ENCODE measurements at places on chromosomes 12 and 14. TPM values are rescaled to one million over a fixed set of nuclear protein-coding genes. Genes with fewer than 3 reads are reported as not detected.
A peak's percentile ranks its signal among the peaks of the same experiment; 100 is the strongest.

- H3K4me1 ChIP-seq = peaks cover 35% of the 10 kb centered on the region
- H3K36me3 ChIP-seq = no peaks in the 10 kb centered on the region
- no peak overlapping the region for H3K27ac ChIP-seq
- H3K27me3 ChIP-seq = no peaks in the 10 kb centered on the region
These were observed 45.6 kb downstream of the EFCAB11 start for GRCh38 chr14:89908712-89909450.

DNA sequence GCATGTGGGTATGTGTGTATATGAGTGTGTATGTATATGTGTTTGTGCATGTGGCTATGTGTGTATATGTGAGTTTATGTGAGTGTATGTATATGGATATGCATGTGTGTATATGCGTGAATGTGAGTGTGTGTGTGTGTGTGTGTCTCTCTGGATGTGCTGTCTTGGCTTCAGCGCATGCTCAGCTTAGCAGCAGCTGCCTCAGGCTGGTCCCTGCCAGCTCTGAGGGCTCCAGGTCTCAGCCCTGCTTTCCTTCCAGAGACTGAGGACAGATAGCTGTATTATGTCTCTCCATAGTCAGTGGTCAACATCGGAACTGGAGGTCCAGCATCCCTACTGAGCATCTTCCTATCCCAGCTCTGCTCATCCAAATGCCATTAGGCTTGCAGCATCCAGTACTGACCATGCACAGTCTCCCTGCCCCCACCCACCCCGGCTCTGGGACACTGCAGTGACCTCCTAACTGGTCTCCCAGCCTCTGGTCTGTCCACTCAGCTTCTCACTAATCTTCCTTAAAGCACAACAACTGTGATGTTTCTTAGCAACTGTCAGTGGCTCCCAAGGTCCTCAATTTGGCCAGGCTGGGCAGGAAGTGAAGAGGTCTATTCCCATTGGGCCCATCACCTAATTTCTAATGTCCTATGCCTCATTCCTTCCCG, 22.8 kb downstream of the FAIM2 start:
- H3K36me3 ChIP-seq = no peaks in the 10 kb centered on the region
- H3K4me3 ChIP-seq = no peak overlapping the region
- H3K27ac ChIP-seq = no peak overlapping the region
- H3K27me3 ChIP-seq = no peaks in the 10 kb centered on the region
- DNase-seq = no peak
- H3K4me1 ChIP-seq = no peaks in the 10 kb centered on the region

DNA sequence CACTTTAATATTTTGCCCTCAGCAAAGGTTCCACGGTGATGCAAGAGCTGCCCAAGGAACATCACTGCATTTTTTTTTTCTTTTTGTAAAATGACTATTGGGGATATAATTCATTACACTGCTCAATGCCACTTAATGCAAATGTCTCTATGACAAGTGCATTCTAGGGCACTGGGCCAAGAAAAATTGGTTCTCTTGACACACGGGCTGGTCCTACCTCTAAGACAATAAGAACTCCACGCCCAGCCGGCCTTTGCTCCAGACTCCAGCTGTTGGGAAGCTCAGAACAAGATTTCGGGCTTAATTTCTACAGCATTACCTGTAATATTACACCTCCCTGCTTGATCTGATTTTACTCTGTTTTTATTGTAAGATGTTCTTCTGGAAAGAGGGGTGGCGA, 48.8 kb upstream of the VRK1 start:
- no peak overlapping the region for H3K4me3 ChIP-seq
- no peak for DNase-seq
- H3K36me3 ChIP-seq = no peaks in the 10 kb centered on the region
- H3K27me3 ChIP-seq = peaks cover 58% of the 10 kb centered on the region
- H3K4me1 ChIP-seq = no peaks in the 10 kb centered on the region

GRCh38 chr12:60872850-60873713, 1277.3 kb downstream of the SLC16A7 start:
- H3K27me3 ChIP-seq = no peaks in the 10 kb centered on the region
- H3K4me1 ChIP-seq = no peaks in the 10 kb centered on the region
- H3K27ac ChIP-seq = no peak overlapping the region
- no peak for DNase-seq

The OR4E1 gene
- not detected for total RNA-seq

GRCh38 chr14:33972583-33973081, 21.8 kb upstream of the EGLN3 start:
- H3K36me3 ChIP-seq = no peaks in the 10 kb centered on the region
- H3K27ac ChIP-seq = no peak overlapping the region
- no peak overlapping the region for H3K4me3 ChIP-seq
- no peaks in the 10 kb centered on the region for H3K4me1 ChIP-seq
- no peaks in the 10 kb centered on the region for H3K27me3 ChIP-seq

DNA sequence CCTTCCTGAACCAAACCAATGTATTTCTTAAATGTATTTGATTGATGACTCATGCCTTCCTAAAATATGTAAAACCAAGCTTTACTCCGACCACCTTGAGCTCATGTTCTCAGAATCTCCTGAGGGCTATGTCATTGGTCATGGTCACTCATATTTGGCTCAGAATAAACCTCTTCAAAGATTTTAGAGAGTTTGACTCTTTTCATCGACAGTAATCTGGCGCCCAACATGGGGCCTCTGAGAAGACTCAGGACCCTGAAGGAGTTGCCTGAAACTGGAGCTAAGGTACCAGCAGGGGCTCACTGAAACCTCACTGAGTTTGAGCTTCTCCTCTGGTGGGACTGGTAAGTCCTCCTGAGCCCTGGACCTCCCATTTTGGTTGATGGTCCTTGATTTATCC, 17.2 kb upstream of the PSMC1 start:
- DNase-seq = no peak
- H3K27ac ChIP-seq = no peak overlapping the region
- no peaks in the 10 kb centered on the region for H3K27me3 ChIP-seq
- no peaks in the 10 kb centered on the region for H3K4me1 ChIP-seq
- H3K36me3 ChIP-seq = no peaks in the 10 kb centered on the region
- no peak overlapping the region for H3K4me3 ChIP-seq

The PAPOLA gene
- total RNA-seq = 105 TPM

The ATF7IP gene
- 43.2 TPM for total RNA-seq

The KCNA1 gene
- not detected for total RNA-seq

DNA sequence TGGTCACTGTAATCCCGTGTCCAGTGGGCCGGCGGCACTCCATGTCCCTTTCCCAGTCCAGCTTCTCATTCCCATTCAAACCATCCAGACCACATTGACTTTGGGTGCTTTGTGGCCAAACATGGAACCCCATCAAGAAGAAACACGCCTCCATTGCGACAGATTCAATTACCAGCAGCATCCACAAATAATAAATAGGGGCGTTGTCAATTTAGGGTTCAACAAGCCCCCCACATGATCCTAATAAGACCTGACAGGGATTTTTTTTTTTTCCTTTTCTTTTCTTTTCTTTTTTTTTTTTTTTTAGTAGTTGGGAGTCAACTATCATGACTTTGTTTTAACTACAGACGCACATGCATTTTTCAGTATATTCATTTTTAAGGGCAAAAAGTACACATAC, 149.4 kb downstream of the DICER1 start:
- H3K4me3 ChIP-seq = no peak overlapping the region
- H3K27me3 ChIP-seq = no peaks in the 10 kb centered on the region
- H3K36me3 ChIP-seq = no peaks in the 10 kb centered on the region
- H3K4me1 ChIP-seq = peaks cover 31% of the 10 kb centered on the region
- DNase-seq = peak; percentile 55

The TBC1D30 gene
- total RNA-seq = 3.3 TPM

The TAS2R20 gene
- 0.78 TPM for total RNA-seq

DNA sequence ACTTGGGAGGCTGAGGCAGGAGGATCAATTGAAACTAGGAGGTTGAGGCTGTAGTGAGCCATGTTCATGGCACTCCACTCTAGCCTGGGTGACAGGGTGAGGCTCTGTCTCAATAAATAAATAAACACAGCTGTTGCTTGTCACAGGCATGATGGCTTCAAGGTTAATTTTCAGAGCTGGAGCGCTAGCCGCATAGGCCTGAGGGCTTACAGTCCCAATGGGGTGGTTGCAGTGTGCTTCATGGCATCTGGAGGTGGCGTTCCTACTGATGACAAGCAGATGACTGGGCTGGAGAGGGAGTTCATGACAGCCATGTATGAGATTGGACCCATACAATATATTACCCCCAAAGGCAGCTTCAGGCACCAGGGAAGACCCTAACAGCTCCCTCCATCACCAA, 1.6 kb upstream of the FMNL3 start:
- H3K36me3 ChIP-seq = no peaks in the 10 kb centered on the region
- H3K27ac ChIP-seq = no peak overlapping the region
- DNase-seq = no peak
- no peak overlapping the region for H3K4me3 ChIP-seq

- H3K4me1 ChIP-seq = peaks cover 34% of the 10 kb centered on the region
- H3K4me3 ChIP-seq = no peak overlapping the region
- no peaks in the 10 kb centered on the region for H3K27me3 ChIP-seq
- DNase-seq = no peak
- H3K27ac ChIP-seq = peak overlapping the region; percentile 83
These were observed 18.8 kb downstream of the ATP5MC2 start for GRCh38 chr12:53657041-53657440.

DNA sequence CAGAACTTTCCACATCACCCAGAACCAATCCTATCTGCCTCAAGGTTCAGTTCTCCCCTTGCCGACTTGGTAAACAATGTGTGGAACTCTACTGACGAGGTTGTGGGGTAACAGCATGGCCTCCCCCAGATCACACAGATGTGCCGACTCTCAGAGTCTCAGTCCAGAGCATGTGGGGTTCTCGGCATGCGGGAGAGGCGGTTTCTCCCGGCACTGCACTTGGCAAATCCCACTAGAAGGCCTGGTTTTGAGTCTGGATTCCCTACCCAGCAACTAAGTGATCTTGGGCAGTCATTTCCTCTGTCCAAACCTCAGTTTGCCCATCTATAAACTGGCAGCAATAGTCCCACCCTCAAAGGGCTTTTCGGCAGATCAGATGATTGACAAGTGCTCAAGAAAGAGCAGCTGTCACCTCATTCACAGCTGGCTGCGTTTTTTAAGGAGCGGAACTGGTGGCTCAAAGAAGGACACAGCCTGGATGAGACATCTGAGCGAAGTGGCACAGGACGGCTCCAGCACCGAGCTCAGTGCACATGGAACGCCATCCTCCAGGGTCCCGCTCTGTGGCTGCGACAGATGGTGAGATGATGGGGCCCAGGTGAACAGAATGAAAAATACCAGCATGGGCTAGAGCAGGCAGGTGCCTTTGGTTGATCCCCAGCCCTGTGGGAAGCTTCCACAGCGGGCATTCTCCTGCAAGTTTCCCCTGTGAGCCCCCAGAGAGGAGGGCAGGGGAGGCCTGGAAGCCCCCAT, 7.3 kb downstream of the TESC start:
- no peak for DNase-seq
- H3K4me3 ChIP-seq = no peak overlapping the region
- H3K27me3 ChIP-seq = peaks cover under 1% of the 10 kb centered on the region
- no peaks in the 10 kb centered on the region for H3K36me3 ChIP-seq
- H3K27ac ChIP-seq = no peak overlapping the region

DNA sequence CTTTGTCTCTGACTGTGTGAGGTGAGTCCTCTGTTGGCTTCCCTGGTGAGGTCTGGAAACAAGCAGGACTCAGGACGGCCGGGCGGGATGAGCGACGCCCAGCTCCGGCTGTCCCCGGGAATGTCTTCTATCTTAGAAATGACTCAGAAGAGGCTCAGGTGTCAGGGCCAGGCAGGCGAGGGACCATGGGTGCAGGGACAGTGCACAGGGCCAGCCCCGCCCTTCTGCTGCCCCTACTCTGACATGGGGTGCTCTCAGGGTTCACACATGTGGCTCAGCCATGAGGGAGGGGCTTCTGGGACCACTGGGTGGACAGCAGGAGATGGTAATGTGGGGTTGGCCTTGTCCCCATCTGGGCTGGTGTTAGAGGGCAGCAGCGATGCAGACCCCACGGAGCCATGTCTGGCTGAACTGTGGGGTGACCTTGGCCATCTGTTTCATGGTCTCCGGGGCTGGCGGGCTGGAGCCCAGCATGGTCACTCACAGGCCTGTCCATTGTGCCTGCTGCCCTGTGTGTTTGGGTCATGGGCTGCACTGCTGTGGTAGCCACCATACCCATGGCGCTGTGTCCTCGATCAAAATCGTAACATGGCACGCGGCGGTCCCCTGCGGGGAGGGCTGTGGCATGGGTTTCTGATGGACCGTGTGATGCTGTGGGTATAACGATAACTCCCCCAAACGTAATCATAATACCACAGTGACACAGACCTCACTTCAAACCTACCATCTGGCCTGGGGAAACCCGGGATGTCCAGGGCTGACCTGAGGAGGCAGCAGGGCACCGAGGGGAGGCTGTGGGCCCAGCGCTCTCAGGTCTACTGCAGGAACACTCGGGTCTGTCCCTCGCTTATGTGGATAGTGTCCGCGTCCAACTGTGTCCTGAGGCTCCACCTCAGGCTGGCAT, 368.8 kb downstream of the TMEM121 start:
- H3K4me1 ChIP-seq = no peaks in the 10 kb centered on the region
- DNase-seq = no peak
- no peak overlapping the region for H3K27ac ChIP-seq
- H3K36me3 ChIP-seq = no peaks in the 10 kb centered on the region

GRCh38 chr12:14572401-14572800, 4.7 kb upstream of the PLBD1 start:
- H3K27ac ChIP-seq = no peak overlapping the region
- peaks cover 7% of the 10 kb centered on the region for H3K4me1 ChIP-seq
- H3K4me3 ChIP-seq = no peak overlapping the region
- H3K36me3 ChIP-seq = no peaks in the 10 kb centered on the region
- no peak for DNase-seq

The NGB gene
- 2.7 TPM for total RNA-seq

The SLC6A15 gene
- total RNA-seq = 1.3 TPM

- H3K27me3 ChIP-seq = no peaks in the 10 kb centered on the region
- DNase-seq = no peak
- no peaks in the 10 kb centered on the region for H3K36me3 ChIP-seq
- H3K4me1 ChIP-seq = peaks cover 20% of the 10 kb centered on the region
- peak overlapping the region; percentile 46 for H3K27ac ChIP-seq
These were observed 491.8 kb downstream of the PCNX1 start for GRCh38 chr14:71399057-71399487.

The PCED1B gene
- 0.92 TPM for total RNA-seq

GRCh38 chr12:115259968-115260747, 576.2 kb upstream of the TBX3 start:
- H3K27ac ChIP-seq = no peak overlapping the region
- H3K4me1 ChIP-seq = no peaks in the 10 kb centered on the region

- peaks cover 10% of the 10 kb centered on the region for H3K36me3 ChIP-seq
- H3K4me1 ChIP-seq = peaks cover 89% of the 10 kb centered on the region
- DNase-seq = no peak
- H3K27me3 ChIP-seq = no peaks in the 10 kb centered on the region
- peak overlapping the region; percentile 78 for H3K27ac ChIP-seq
These were observed 5.4 kb downstream of the SLC15A4 start for GRCh38 chr12:128818065-128819022.

The TAS2R14 gene
- total RNA-seq = 1.5 TPM
